EH (cell line): ENCODE measurements at places on chromosomes 12 and 14.

- DNase-seq = no peak
Measured at GRCh38 chr12:63164911-63165310, 13.9 kb upstream of the AVPR1A start.

DNA sequence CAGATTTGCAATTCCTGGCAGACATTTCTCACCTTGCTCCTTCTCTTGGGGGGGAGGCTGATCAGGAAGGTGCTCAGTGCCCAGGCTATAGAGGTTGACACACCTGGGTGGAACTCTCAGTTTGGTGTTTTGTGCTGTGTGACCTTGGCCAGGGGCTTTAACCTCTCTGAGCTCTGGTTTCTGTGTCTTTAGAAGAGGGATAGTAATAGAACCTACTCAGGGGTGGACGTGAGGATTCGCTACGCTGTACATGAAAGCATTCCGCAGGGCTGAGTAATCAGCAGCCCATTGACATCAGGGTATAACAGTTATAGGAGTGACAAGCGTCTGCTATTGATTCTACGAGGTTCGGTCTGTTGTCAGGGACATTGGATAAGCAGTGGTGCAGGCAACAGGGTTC lies 98.1 kb downstream of the PHETA1 start:
- DNase-seq = peak; percentile 17

DNA sequence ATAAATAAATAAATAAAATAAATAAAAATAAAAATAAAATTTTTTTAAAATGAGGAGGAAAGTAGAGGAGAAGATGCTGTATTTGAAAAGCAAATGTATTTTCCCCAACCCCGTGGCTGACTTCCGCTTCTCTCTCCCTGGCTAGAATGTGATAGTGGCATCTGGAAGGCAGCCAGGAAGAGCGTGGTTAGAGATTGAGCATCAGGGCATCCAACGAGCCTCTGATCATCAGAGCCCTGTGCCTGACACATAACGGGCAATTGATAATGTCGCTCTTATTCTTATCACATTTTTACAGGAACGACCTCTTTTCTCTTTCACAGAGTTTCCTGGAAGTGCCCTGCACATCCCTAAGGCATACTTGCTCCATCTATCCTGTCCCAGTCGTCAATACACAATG lies 496.9 kb upstream of the TMEM132C start:
- no peak for DNase-seq

DNA sequence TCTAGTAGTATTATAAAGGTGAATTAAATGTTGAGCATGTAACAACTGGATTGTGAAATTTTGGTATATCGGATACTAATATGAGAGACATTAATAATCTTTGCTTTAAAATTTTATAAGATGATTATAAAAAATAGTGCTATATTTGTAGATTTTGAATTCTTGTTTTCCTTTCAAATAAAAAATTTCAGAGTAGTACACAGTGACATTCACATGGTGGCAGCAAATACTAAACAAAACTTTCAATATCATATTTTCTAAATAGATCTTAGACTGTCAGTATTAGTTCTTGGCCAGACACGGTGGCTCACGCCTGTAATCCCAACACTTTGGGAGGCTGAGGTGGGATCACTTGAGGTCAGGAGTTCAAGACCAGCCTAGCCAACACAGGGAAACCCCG lies 166.0 kb downstream of the NAV3 start:
- DNase-seq = no peak
